ENCODE measurements at places on chromosomes 2 and 18.

GRCh38 chr2:11286749-11287148 is 57.7 kb downstream of the ROCK2 start:
- no peak for DNase-seq

- DNase-seq, result no peak
Observed at GRCh38 chr2:229475778-229476177, 204.7 kb upstream of the PID1 start.

- DNase-seq, result peak; percentile 67
Observed at GRCh38 chr2:100291152-100291970, 30.9 kb downstream of the LONRF2 start.

- no peak for DNase-seq
Observed at GRCh38 chr18:10878703-10879102, 270.7 kb downstream of the PIEZO2 start.

DNA sequence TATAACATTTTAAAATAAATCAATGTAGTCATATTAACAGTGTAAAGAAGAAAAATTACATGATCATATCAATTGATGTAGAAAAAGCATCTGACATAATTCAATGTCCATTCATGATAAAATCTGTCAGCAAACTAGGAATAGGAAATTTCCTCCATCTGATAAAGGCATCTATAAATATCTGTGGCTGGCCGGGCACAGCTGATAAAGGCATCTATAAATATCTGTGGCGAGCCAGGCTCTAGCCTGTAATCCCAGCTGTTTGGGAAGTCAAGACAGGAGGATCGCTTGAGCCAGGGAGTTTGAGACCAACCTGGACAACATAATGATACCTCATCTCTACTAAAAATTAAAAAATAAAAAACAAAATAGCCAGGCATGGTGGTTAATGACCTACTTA is 18.1 kb upstream of the RANBP2 start:
- no peak for DNase-seq

DNA sequence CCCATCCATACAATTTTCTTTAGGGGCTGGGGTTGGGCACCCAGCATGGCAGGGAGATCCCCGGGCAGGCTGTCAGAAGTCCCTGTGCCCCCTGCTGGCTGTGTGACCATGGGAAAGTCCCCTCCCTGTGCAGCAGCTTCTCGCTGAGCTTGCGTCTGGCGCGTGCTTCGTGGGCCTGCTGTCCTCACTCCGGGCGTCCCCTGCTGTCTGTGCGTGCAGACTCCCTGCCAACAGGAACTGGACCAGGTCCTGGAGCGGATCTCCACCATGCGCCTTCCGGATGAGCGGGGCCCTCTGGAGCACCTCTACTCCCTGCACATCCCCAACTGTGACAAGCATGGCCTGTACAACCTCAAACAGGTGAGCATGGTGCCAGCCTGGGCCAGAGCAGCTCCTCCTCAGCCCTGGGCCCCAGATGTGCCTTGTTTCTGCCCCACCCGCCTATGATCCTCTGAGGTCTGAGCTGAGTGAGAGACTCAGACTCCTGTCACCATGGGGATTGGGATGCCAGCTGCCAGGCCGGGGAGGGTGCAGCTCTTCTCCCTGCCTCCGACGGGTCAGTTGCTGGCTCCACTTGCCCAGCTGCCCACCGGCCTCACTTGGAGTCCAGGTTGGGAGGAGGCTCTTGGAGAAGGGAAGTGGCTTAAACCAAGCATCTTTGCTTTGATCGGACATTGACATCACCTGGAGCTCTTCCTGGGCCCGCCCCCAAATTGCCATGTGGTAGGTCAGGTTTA is 28.6 kb downstream of the IGFBP2 start:
- no peak for DNase-seq

GRCh38 chr2:12607971-12608370 is 108.8 kb upstream of the TRIB2 start:
- no peak for DNase-seq

DNA sequence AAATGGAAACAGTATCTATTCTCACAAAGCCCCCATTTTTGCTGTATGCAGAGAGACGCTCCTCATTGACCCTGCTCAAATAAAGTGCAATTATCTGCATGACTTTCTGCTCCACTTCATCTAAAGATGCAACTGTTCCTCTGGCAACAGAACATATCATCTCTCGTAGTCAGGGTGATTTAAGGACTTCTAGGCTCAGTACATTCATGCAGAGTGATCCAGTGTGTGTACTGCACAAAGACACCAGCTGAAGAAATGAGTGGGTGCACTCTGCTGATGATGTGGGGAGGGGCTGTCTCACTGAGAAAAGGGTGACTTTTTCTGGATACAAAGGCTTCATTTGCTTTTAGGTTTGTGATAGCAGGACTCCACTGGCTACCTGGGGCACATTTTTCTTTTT is 355.2 kb downstream of the GALNT13 start:
- DNase-seq, result no peak

Data from stimulated activated CD8-positive, alpha-beta memory T cell treated with anti-CD3 and anti-CD28 coated beads, Interleukin-7, amount 100 ng/mL, for 48 hours (primary cell).